ENCODE measurements at places on chromosomes 12 and 14. TPM values are rescaled to one million over a fixed set of nuclear protein-coding genes. Genes with fewer than 3 reads are reported as not detected.

GRCh38 chr12:99130808-99131553, 485.9 kb downstream of the APAF1 start:
- no peak for DNase-seq
- H3K4me3 ChIP-seq: no peak overlapping the region
- no peaks in the 10 kb centered on the region for H3K27me3 ChIP-seq
- H3K36me3 ChIP-seq: no peaks in the 10 kb centered on the region
- no peaks in the 10 kb centered on the region for H3K4me1 ChIP-seq

DNA sequence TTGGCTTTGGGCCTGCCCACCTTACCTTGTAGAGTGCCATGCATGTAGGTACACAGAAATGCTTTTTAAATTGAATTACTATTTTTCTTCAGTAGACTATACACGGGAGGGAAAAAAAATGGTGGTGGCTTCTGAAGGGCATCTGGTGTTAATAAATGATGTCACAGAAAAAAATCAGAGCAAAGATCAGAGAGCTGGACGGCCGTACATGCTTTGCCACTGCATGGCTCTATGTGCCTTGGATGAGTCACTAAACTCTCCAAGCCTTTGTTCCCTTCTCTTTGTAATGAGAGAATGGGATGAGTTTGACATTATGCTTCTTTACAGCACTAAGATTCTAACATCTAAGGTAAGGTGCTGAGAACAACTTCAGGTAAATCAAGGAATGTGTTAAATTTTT, 376.4 kb upstream of the DDHD1 start:
- no peaks in the 10 kb centered on the region for H3K4me1 ChIP-seq
- no peaks in the 10 kb centered on the region for H3K27me3 ChIP-seq
- H3K4me3 ChIP-seq: no peak overlapping the region
- H3K27ac ChIP-seq: no peak overlapping the region
- no peaks in the 10 kb centered on the region for H3K36me3 ChIP-seq
- no peak for DNase-seq

The ARMH4 gene
- not detected for total RNA-seq

DNA sequence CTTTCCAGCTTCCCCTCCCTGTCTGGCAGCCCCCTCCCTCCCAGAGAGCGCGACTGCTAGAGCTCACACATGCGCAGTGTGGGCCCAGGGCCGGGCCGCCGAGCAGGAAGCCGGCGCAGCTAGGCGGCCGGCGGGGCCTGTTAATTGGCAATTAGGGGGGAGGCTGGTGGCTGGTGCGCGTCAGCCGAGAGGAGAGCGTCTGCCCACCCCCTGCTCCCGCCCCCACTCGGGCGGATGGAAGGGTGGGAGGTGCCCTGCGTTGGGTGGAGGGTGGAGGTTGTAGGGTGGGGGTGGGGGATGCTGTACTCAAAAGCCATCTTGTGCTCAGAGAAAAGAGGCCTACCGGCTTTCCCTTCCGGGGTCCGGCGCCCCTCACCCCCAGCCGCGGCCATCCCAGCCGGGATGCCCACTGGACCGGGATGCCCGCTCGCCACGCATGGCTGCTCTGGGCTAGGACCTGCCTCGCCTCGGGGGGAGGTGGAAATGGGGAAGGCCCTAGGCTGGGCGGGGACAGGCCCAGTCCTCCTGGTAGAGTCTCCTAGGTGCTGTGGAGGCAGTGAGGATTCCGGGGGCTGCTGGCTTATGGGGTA, 9.2 kb downstream of the HOXC8 start:
- peak; percentile 83 for DNase-seq
- peak overlapping the region; percentile 88 for H3K4me3 ChIP-seq
- H3K27ac ChIP-seq: no peak overlapping the region

DNA sequence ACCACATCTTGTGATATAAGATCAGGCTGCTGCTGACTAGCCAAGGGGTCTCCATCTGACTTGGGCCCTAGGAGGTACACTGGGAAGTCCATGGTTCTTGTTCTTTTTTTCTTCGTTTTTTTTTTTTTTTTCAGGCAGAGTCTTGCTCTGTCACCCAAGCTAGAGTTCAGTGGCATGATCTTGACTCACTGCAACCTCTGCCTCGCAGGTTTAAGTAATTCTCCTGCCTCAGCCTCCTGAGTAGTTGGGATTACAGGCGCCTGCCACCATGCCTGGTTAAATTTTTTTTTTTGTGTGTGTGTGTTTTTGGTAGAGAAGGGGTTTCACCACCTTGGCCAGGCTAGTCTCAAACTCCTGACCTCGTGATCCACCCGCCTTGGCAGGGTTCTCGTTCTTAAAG, 178.2 kb downstream of the RMST start:
- H3K4me3 ChIP-seq: no peak overlapping the region
- no peaks in the 10 kb centered on the region for H3K36me3 ChIP-seq
- no peaks in the 10 kb centered on the region for H3K27me3 ChIP-seq
- DNase-seq: no peak

The RNF212B gene
- total RNA-seq: not detected

GRCh38 chr12:100372853-100373640, 16.2 kb downstream of the SLC17A8 start:
- H3K36me3 ChIP-seq: no peaks in the 10 kb centered on the region
- H3K4me1 ChIP-seq: no peaks in the 10 kb centered on the region
- H3K4me3 ChIP-seq: no peak overlapping the region
- H3K27ac ChIP-seq: no peak overlapping the region
- no peak for DNase-seq
